ENCODE measurements at places on chromosomes 4 and X.

GRCh38 chrX:17375367-17375636, 302 bp downstream of the NHS start:
- DNase-seq = no peak

GRCh38 chr4:53205970-53206369, 159.9 kb downstream of the SCFD2 start:
- no peak for DNase-seq

GRCh38 chrX:110022599-110023448, 19.9 kb downstream of the TMEM164 start:
- DNase-seq = peak; percentile 46

DNA sequence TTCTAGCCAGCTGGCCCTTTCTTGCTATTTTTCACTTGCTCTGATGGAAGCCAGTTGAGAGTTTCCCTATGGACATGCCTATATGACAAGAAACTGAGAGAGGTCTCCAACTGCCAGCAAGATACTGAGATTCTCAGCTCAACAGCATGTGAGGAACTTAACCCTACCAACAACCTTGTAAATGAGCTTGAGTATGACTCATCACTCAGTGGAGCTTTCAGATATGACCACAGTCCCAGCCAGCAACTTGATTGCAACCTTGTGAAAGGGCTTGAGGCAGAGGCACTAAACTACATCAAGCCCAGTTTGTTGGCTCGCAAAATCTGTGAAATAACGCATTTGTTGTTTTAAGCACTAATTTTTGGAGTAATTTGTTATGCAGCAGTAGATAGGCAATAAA, 175.8 kb downstream of the COMMD8 start:
- DNase-seq = no peak

DNA sequence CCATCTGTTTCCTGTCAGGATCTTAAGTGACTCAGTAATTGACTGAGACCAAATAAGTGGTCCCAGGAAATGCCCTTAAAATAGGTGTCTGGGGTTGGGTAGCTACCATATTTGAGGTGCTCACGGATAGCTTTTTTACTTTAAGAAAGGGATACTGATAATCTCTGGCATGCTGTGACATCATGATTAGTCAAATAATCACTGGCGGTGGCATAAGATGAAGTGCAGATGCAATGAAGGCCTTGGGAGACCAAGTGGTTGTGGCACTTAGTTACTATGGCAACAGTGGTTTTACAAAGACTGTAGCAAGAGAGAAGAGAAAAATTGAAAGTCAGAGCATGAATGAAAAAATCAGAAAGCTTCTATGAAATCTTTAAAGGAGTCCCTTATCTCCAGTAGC, 114.5 kb upstream of the SLIT2 start:
- DNase-seq = no peak

DNA sequence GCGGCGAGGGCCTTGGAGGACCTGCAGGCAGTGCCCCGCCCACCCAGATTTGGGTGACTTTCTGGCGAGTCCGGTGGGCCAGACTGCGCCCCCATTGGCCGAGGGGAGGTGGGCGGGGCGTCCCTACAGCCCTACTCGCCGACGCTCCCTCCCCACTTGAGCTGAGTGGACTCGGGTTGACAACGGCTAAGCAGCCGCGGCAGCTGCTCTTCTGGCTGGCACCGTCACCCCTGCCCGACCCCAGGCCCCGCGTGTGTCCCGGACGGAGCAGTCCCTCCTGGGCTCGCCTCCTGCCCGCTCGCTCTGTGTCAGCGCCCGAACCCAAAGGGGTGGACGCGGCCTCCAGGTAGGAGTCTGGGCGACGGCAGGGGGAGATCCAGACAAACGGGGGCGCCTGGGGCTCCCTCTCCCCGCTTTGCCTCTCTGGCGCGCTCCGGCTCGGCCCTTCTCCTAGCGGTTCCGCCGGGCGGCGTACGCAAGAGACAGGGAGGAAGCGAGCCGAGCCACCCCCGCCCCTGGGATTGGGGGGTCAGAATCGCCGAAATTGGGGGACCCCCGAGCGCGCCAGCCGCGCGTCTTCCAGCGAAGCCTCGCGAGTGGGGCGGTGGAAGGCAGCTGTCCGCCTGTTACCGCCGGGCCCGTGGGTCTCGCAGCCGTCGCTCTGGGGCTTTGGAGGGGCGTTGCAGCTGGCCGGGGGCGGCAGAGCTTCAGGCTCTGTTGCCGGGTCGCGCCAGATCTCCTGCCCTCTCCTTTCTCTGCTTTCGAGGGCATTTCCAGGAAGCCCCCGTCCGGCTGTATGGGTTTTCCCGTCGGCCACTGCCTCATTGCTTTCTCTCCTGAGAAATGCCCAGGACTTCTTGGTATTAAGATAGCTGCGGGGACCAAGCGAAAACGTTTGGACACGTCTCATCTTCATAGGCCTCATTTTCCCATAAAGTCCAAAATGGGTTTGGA, 46.3 kb downstream of the STARD8 start:
- DNase-seq = no peak

- DNase-seq = no peak
These were observed 49.1 kb downstream of the APOOL start for GRCh38 chrX:85052636-85053343.

GRCh38 chr4:88158038-88158488, 376 bp downstream of the ABCG2 start:
- DNase-seq = peak; percentile 34

DNA sequence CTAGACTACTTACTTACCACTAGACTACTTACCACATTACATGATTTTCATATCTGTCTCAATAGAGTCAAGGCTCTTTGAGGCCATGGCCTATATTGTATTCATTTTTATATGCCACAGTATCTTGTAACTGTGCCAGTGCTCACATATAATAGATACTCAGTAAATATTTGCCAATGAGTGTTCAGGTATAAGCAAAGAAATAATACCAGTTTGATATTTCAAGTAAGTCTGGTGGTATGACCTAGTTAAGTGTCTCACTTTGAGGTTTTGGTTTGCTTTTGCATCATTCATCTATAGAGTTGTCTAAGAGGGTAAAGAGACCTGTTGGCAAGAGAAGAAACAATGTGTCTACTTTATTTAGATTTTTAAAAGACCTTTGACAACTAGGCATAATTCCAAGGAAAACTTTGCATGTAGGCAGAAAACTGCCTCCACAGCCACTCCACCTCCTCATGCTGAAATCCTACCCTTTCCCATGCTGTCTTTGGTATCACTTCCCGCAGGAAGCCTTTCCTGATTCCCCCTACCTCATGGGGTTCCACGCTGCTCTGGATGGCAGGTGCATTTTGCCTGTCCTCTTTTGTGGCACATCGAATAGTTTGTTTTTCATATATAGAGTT, 91.3 kb upstream of the KLHL13 start:
- no peak for DNase-seq

GRCh38 chr4:186132577-186133242, 28.2 kb downstream of the FAM149A start:
- DNase-seq = no peak

DNA sequence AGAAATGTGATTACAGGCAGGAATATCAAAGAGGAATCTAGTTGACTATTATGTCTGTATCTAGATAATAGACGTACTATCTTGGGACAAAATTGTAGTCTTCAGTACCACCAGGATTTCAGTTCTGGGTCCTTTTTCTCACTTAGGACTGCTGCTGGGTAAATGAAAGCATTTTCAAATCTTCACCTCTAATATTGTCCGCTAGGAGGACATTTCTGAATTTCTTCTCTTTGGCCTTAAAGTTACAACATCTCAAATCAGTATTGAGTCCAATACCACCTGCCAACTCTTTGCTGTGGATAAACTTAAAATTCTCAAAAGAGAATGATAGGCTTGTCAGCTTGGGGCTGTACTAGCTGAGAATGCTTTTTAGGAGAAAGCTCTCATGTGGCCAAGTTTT, 6.0 kb downstream of the FGF16 start:
- DNase-seq = no peak

DNA sequence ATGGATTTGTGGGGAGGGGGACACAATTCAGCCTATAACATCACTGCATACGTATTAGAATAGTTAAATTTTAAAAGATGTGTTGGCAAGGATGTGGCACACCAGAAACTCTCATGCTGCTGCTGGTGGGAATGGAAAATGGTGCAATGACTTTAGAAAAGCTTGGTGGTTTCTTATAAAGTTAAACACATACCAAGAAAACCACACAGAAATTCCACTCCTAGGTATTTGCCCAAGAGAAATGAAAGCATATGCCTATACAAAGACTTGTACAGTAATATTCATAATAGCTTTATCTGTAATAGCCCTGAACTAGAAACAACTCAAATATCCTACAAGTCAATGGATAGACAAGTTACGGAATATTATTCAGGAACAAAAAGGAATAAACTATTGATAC, 71.3 kb upstream of the PDHA1 start:
- peak; percentile 19 for DNase-seq

GRCh38 chr4:42489095-42489494, 91.8 kb downstream of the SHISA3 start:
- DNase-seq = no peak

DNA sequence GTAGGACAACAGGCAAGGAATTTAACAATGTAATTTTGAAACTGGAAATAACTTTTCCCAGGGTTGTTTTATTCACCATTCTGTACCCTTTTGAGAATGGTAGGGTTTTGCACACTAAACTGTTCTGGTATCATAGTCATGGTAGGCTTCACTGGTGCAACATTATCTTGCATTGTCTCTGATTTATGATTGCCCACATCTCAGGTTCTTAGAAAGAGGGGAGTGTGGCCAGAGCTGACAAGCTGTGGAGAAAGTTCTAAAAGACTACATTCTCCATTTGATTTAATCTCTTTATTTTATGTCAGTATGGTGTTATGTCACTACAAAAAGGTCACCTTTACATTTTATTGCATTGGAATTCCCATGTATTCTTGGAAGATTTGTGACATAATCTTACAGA, 447.3 kb downstream of the GRIA2 start:
- no peak for DNase-seq

DNA sequence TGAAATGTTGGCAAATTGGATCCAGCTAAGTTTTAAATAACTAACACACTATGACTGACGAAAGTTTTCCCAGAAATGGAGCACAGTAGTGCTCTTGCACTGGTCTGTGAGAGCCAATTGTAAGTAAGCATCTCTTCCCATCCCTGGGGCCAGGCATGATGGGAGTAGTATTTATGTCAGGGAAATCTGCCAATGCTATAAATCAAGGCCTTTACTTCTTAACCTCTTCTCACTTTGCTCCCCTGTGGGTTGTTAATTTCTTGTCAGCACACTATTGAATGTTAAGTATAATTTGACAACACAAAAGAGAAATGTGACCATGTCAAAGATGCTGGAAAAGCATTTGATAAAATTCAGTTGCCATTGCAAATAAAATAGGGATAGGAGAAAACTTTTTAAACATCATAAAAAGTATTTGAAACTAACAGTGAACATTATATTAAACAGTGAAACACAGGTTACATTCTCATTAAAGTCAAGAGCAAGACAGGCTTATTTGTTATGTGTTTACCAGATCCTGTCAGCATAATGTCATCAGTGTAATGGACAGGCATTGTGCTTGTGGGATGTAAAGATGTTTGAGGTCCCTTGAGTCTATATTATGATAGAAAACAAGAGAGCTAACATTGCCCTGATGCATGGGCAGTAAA, 5.0 kb downstream of the F8A1 start:
- no peak for DNase-seq

GRCh38 chrX:1392376-1393068, 609 bp upstream of the SLC25A6 start:
- peak; percentile 28 for DNase-seq

DNA sequence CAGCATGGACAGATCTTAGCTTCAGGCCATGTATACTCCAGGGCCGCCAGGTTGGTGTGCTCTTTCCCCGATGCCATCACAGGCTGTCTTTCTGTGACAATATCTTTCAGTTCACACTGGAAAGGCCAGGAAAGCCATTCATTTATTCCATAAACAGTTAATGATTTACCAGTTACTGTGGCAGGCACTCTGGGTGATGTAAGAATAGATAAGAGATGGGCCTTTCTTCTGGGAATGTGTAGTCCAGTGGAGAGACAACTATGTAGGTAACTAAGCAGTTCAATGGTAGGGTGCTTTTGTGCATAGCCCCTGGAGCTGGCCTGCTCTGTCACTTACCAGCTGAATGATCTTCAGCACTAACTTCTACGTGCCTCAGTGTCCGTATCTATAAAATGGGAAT, 46.3 kb upstream of the LEF1 start:
- no peak for DNase-seq

GRCh38 chr4:140103676-140104075, 50.3 kb downstream of the MAML3 start:
- DNase-seq = no peak

DNA sequence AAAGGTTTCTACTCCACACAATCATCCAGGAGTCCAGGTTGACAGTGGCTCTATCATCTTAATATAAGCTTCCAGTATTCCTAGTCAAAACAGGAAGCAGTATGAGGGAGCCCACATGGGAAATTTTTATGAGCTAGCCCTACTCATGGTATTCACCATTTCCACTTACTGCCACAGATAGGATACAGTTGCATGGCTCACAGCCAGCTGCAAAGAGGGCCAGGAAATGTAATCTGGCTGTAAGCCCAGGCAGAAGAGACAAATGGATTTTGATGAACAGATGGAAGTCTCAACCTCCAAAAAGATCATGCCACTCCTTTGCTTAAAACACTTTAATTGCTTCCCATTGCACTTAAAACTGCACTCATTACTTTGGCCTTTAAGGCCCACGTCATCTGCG, 150.6 kb downstream of the ADAMTS3 start:
- DNase-seq = no peak

DNA sequence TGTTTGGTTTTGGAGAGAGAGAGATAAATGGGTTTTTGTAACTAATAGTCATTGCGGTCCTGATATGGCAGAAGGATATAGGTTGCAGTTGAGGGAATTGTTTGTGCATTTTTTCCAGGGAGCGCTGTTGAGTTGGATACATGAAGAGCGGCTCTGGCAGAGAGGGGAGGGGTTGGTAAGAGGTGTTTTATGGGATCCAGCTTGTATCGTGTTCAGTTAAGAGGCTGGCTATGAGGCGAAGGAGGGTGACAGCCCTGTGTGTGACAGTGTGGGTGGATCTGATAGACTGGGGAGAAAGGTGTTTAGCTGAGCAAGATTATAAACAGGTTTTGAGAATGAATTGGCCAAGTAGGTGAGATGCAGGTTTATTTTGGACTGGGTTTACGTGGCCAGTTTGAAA, 1.5 kb downstream of the SPANXN4 start:
- DNase-seq = no peak

- DNase-seq = no peak
These were observed 28.0 kb upstream of the AMOT start for GRCh38 chrX:112868586-112868985.

- no peak for DNase-seq
These were observed 10.6 kb upstream of the PUDP start for GRCh38 chrX:7158468-7158990.

All from Jurkat, Clone E6-1 (cell line).